ENCODE measurements at places on chromosomes 2 and 18.

GRCh38 chr18:36567800-36568199 is 261.0 kb downstream of the TPGS2 start:
- no peak for DNase-seq

DNA sequence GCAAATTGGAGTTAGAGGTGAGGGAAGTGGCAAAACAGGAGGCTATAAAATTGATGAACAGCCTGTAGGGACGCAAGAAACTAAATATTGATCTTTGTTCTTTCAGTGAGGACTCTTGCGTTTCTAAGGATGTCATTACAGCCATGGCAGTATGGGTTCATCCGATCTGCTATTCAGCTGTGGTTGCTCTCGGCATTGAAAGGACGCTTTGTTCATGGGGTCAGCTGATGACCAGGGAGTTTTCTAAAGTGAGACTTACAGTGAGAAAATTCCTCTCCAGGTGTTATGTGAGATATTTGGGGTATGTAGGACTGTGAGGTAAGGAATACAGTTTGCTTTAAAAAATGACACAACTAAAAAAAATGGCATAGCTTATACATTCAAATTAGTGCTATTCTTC is 52.7 kb upstream of the PELI1 start:
- no peak for DNase-seq

DNA sequence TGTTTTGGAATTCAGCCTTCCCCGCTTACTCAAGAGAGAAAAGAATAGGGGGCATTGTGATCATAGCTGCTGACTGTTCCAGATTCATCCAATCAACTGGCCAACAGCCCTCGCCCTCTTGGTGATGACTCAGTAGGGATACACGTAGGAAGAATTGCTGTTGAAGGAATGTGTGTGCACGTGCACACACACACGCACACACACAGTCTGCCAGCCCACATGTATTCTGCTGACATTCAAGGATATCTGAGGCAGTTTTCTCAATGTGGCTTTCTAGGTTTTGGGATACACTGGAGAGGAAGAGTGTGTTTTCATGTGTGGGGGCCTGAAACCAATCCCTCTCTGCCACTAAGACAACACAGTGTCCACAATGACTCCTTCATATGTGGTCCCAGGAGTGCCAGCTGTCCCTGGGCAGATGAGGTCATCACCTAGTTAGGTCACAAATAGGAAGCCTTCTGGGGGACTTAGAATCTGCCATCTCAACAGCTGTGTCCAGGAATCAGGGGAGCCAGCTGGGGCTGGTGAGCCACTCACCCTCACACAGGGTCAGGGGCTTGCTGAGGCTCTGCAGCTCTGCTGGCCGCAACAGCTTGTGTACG is 352.6 kb downstream of the SS18 start:
- no peak for DNase-seq

GRCh38 chr2:10257500-10258147 is 45.1 kb upstream of the HPCAL1 start:
- DNase-seq: no peak

DNA sequence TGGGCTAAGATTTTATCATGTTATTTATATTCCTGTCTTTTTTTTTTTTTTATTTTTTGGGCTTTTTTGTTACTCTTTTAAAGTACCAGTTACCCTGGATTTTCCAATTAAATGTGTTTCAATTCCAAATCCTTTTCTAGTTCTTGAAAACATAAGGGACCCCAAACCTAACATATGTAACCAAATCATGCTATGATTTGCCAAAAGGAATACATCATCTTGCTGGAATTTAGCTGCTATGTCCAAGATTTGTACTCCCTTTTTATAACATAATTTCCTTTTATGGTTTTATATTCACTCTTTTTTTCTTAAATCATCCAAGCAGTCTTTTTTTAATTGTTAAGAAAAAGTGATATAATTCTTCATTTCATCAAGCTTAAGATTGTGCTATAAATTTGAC is 60.9 kb upstream of the DSEL start:
- DNase-seq: no peak

GRCh38 chr2:26942543-26943295 is 27.7 kb upstream of the MAPRE3 start:
- peak; percentile 9 for DNase-seq

- no peak for DNase-seq
Measured at GRCh38 chr18:48827291-48828193, 123.2 kb downstream of the SMAD7 start.

- no peak for DNase-seq
Measured at GRCh38 chr2:27804146-27804545, 32.6 kb downstream of the MRPL33 start.

GRCh38 chr2:141555876-141556470 is 574.8 kb downstream of the LRP1B start:
- no peak for DNase-seq

- no peak for DNase-seq
Measured at GRCh38 chr2:190804182-190804795, 76.3 kb upstream of the GLS start.

DNA sequence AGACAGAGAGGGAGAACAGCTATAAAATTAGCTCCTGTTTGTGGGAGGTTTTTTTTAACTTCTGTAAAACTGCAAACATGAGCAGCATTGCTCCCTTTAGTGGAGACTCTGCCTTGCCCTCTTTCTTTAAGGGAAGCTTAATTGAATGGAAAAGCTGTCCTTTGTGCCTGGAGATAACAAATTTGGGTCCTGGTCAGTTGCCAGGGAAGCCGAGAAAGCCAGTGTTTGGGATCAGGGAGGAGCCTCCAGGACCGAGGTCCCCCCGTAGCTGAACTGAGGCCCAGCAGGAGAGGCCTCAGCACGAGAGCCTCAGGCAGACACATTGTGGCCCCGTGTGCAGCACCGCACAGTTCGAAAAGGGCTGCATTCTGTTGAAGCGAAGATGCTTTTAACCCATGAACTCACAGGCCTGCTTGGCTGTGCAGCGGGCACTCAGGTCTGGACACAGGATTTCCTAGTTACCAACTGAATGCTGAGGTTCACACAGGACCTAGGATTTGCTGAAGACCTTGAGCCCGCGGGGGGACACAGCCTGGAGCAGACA is 369.7 kb downstream of the DCDC2C start:
- no peak for DNase-seq

DNA sequence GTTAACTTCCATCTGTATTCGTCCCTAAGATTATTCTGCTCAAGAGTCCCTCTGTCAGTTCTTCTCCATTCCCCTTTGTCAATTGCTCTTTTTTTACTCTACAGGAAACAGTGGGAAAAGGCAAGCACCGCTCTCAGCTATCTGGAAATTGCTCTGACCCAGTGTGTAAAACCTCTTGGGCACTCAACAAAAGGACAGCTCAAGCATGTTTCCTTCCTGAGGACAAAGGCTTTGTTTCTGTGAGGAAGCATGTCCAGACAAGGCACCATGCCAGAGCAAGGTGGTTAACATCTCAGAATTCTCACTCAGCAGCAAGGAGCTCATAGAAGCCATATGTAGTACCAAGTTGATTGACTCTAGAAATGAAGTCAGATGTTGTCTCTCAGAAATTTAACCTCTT is 735.6 kb downstream of the TSN start:
- no peak for DNase-seq

DNA sequence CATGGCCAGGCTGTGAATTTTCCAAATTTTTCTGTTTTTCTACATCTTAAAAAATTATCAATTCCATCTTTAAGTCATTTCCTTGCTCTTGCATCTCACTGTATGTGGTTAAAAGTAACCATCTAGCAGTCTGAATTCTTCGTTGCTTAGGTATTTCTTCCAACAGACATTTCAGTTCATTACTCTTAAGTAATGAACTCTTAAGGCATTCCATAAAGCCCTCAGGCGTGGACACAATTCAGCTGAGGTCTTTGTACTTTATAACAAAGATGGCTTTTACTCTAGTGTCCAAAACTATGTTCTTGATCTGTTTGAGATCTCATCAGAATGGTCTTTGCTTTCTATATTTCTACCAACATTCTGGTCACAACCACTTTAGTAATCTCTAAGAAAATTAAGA is 253.9 kb upstream of the GCFC2 start:
- DNase-seq: no peak

DNA sequence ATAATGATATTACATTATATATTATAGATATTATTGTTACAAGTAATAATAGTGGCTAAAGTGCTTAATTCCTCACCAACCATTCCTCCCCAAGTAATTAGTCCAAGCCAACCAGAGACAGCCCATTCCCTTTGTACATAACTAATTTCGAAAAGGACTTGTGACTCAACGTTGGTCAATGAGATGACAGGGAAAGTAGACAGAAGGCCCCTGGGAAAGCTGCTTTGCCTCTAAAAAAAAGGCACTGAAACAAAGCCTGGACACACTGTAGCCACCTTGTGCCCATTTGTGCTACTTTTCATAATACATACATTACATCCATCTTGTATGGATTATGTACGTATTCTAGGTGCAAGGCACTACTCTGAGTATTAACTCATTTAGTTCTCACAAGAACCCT is 28.8 kb downstream of the COLEC12 start:
- DNase-seq: no peak

DNA sequence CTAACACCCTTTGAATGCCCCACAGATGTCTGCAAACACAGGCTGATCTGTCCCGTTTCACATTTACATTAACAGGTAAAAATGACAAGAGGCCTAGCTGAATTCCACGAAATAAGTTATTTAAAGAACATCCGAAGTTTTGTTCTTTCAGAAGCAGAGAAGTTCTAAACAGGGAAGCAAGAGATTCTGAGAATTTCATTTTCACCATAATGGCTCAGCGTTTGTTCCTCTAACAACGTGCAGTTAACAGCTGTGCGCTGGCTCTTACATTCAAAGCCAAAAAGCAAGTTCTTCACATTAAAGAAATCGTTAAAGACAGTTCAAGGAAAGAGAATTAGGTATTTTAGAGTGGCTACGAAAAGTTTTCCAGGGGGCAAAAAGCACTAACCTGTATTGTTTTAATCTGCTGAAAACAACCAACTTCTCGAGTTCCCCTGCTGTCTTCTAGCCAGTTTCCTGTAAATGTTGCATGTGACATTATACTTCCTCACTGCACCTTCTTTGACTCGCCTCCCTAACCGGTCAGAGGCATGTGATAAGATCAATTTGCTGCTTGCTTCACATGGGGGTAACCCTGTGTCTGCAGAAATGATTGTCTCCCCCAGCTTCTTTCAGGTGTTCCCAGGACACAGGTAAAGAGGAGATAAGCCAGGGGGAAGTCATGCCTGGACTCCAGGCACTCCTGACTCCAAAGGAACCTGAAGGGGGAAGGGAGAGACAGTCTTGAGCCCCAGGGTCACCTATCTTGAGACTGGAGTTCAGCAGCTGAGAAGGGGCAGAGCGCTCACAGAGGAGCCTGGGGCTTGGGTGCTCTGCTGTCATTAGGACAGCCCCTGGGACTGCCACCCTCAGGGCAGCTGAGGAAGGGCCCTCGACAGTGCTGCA is 36.8 kb upstream of the WIPF1 start:
- peak; percentile 14 for DNase-seq

- DNase-seq: no peak
Measured at GRCh38 chr2:67952066-67952465, 110.7 kb downstream of the C1D start.

- no peak for DNase-seq
Measured at GRCh38 chr18:48139431-48140347, 209.2 kb upstream of the SMAD2 start.

GRCh38 chr18:64618390-64618789 is 469.5 kb upstream of the LINC00305 start:
- DNase-seq: no peak

GRCh38 chr18:22711192-22711685 is 221.9 kb upstream of the RBBP8 start:
- no peak for DNase-seq

DNA sequence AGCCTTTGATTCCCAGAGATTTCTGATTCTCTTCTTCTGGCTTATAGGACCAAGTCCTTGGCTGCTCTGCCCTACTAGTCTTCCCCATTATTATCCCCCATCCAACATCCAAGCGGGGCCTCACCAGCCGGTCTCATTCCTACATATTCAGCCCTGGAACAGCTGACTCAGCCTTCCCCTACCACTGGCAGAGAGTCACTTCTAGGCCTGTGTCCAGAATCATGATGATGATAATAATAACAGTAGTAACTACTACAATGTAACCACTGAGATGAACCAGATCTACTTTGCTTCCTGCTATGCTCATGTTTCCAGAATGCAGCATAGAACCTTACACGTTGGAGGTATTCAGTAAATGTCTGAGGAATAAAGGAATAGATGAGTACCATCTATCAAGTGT is 295.2 kb downstream of the SRBD1 start:
- no peak for DNase-seq

- no peak for DNase-seq
Measured at GRCh38 chr18:72673242-72673641, 129.1 kb upstream of the CBLN2 start.

- no peak for DNase-seq
Measured at GRCh38 chr2:240686460-240686859, 3.8 kb upstream of the AQP12B start.

DNA sequence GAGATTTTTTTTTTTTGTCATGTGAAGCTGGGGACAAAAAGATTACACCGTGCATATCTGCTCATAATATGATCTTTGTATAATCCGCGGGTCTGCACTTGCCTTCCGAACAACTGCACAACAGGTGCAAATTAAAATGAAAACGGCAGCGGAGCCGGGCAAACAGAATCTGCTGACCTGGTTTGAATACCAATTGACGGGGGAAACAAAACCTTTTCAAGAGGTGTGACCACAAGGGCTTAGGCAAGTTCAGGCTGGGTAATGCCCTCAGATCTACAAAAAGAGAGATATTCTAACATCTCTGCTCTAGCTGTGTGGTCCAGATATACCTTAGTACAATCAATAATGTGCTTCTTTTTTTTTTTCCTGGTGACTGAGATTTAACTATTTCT is 88.5 kb downstream of the ZEB2 start:
- DNase-seq: no peak

- DNase-seq: no peak
Measured at GRCh38 chr18:77320971-77321559, 71.4 kb downstream of the GALR1 start.

DNA sequence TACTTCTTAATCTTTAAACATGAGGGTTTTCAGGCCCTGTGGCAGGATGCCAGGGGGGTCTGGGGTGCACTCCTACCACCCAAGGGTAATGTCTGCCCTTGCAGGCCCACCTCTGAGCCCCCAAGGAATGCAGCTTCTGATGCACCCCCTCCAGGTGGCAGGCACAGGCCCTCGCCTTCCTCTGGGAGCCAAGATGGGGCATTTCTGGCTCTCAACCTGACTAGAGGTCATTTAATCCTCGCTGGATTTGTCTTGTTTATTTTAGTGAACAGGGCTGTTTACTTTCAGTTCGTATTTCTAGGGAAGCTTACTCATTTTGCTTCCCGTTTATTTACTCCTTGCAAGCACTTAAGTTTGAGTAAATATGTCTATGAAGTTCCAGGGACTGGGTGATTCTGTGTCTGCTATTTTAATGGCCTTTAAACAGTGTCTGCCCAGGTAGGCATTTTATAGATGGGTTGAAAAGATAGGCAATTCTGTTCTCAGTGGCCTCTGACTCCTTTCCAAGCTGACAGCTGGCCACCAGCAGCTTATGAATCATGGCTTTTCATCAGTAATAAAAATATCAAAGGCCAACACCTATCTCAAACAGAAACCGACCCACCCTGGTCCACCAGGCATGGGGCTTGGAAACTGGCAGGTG is 11.1 kb upstream of the DNPEP start:
- no peak for DNase-seq

GRCh38 chr2:15768615-15769014 is 171.7 kb upstream of the MYCN start:
- no peak for DNase-seq

- DNase-seq: no peak
Measured at GRCh38 chr18:25599443-25599842, 247.5 kb upstream of the ZNF521 start.

GRCh38 chr2:189162566-189162965 is 17.0 kb downstream of the COL5A2 start:
- DNase-seq: no peak
